LHCN-M2 (cell line): ENCODE measurements at places on chromosomes 1 and 21. TPM values are rescaled to one million over a fixed set of nuclear protein-coding genes. Genes with fewer than 3 reads are reported as not detected.

DNA sequence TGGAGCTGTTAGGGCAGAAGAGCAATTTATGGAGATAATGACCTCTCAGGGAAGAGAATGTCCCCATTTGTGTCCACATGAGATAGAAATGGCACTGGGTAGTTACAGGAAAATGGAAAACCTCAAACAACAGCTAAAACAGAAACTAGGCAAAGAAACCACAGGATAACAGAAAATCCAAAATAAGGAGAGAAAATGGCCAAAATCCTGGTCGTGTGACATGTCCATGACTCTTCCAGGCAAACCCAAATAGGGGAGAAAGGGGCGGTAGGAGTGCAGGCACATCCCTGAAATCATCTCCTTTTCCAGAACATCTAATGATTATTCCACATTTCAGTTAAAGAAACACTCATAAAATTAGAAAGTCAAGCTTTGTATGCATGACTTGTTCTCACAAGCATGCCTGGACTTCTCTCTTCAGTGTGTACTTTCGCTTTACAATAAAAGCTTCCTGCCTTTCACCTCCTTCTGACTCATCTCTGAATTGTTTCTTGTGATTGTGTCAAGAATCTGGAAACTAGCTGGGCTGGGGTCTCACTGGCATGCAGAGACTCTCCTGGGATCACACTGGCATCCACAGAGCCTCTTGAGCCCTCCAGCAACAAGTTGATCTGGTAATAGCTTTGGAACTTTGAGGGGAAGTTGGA lies 171.4 kb upstream of the ZP4 start:
- DNase-seq: peak; percentile 5

The TRMT13 gene
- 12.7 and 20.4 TPM in 2 replicates for total RNA-seq

DNA sequence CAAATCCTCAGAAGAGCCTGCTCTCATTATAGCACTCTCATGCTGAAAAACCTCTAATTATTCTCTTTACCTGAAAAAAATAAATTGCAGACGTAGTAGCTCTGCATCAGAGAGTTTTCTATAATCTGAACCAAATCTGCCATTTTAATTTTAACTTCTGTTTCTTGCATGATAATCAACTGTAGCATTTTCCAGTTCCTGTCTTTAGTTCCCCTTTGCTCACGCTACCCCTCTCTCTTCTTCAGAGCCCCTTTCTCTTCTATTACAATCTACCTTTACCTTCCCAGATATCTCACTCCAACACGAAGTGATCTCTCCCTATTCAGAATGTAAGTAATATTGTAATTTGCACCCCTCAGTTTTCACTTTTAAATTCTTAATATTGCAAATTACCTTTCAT lies 31.4 kb downstream of the FMO1 start:
- no peak for DNase-seq

DNA sequence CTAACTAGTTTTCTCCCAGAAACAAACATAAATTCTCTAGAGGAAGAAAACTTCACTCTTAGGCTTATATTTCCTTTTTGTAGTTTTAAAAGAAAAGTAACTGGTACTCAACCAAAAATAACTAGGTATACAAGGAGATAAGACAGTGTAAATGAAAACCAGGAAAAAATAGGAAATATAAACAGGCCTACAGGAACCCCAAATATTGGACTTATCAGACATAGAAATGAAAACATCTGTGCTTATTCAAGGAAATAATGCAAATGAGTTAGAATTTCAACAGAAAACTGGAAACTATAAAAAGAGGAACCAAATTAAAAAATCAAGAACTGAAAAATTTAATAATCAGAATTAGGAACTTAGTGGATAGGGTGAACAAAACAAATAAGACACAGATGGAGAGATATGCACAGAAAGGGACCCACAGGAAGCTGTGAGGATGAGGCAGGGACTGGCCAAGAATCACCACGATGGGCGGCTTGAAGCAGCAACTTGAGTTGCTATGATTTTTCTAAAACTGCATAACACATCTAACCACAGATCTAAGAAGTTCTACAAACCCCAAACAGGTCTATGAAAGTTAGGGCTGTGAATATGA lies 67.5 kb upstream of the ACTRT2 start:
- no peak for DNase-seq

DNA sequence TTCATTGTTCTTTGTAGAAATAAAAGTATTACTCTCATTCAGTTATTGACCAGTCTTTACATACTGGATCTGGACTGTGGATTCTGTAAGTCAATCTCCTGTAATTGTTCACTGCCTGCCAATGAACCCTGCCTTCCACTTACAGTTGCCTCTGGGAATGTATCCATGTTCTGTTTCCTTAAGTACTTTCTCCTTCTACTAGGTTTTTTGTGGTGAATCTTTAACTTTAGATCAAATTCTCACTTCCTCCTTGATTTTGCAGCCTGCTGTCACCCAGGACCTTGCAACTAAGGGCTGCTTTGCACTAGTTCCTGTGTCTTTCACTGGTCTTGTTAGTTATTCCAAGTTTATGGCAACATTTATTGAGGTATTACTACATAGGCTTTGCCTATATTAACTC lies 28.2 kb upstream of the ANKRD13C start:
- DNase-seq: no peak

DNA sequence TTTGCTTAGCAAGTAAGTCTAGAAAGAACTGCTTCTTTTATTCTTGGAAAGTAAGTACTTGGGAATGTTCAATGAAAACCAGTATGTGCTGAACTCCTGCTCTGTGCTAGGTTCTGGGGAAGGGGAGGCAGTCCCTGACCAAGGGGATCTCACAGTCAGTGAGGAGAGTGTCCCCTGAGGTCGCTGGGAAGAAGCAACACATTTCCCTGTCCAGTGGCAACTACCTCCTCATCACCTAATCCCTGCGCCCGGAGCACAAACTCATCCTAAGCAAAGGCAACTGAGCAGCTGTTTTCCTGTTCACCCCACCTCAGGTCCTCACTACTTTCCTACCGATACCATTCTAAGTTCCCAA lies 61.7 kb upstream of the ANGPTL1 start:
- no peak for DNase-seq

GRCh38 chr21:38954588-38955004 lies 148.9 kb downstream of the ETS2 start:
- DNase-seq: no peak

GRCh38 chr1:211900441-211900840 lies 69.9 kb upstream of the LPGAT1 start:
- no peak for DNase-seq

DNA sequence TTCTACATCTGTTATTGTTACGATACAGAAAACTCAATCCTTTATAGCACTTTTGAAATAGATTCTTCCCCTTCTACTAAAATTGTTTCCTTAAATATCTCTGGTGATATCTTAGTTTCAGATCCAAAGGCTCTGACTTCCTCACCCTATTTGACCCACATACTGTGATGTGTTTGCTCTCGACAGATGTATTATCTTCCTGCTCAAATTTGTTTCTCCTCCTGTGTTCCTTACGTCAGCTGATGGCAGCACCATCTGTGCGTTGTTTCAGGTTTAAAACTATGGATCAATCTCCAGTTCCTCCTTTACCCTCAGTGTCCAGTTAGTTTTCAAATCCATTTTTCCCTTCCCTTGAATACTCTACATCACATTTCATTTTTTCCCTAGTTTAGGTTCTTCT lies 274.4 kb downstream of the RYR2 start:
- DNase-seq: no peak

GRCh38 chr1:25072461-25072860 lies 142.4 kb upstream of the RUNX3 start:
- no peak for DNase-seq
